ENCODE measurements at places on chromosomes 12 and 14.

GRCh38 chr14:43621282-43621681 lies 885.8 kb downstream of the FSCB start:
- DNase-seq: no peak

DNA sequence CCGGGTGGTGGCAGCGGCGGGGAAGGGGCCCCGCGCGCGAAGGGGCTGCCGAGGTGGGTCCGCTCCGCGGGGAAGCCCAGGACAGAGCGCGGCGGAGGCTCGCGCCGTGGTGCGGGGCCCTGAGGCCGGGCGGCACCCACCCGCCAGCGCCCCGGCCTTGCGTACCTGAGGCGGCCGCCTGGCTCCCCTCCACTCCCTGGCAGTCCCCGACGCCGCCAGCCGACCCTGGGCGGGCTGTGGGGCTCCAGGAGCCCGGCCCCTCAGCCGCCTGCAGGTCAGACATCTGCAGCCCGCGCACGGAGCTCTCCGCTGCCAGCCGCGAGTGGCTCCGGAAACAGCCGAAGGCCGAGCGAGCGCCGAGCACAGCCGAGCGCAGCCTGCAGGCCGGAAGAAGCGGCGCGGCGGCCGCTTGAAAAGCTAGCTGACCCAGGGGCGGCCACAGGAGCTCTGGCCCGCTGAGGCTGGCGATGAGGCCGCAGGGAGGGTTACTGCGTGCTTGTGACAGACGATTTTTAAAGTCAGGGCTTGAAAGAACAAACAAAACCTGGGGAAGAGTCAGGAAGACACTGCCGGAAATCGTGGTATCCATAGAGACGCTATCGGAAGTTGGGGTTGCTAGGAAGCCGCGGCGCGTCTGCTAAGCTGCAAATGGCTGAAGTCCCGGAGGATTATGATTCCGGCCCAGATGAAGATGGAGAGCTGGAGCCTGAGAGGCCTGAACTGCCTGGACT lies at the start of the genes SAMD15 and TMED8:
Gene SAMD15 (plus strand): TSS at position 609 of the 731 bp plus-strand sequence. CDS start 40 bp downstream, at position 649.
Gene TMED8 (minus strand): TSS at position 324 of the 731 bp plus-strand sequence. CDS start 41 bp downstream, at position 283.
- DNase-seq: peak; percentile 92

DNA sequence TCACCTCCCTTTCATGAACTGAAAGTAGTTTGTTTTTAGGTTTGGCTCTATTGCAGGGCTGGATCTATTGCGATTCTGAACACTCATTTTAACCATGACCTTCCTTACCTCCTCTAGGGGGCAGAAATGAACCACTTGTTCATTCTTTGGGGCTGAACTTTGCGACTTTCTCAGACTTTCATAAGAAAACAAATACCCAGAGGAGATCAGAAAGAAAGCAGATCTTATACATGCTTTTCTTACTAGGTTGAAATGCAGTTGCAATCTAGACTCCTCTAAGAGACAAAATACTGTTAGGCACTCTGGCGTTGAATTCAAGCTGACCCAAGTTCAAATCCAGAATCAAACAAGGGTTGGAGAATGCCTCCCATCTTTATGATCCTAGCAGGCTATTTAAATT lies 32.6 kb upstream of the PLEKHG3 start:
- peak; percentile 68 for DNase-seq

DNA sequence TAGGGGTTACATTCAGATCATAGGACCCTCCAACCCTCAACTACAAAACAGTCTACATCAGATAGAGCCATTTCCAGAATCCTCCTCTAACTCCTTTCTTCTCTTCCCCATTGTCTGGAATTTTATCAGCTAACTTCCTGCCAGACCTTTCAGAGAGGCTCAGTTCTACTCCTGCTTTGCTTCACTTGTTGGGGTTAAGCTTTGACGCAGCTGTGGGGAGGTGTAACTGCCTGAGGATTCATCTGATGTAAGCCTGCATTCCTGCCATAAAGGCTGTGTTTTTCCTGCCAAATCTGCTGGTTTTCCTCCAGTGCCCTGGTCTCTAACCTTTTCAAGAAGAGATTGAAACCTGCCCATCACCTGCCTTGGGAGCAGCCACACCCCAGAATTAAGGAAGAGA lies 16.9 kb downstream of the DHRS2 start:
- no peak for DNase-seq

DNA sequence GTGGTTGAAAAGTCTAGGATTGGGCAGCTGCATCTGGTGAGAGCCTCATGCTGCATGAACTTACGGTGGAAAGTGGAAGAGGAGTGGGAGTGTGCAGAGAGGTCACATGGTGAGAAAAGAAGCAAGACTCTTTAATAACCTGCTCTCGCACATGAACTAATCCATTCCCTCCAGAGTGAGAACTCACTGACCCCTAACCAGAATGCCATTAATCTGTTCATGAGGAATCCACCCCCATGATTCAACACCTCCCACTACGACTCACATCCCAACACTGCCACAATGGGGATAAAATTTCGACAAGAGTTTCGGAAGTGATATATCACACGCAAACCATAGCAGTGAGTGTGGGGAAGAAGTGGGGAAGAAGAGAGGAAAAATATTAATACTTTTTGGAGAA lies 377.4 kb downstream of the NAV3 start:
- DNase-seq: no peak

DNA sequence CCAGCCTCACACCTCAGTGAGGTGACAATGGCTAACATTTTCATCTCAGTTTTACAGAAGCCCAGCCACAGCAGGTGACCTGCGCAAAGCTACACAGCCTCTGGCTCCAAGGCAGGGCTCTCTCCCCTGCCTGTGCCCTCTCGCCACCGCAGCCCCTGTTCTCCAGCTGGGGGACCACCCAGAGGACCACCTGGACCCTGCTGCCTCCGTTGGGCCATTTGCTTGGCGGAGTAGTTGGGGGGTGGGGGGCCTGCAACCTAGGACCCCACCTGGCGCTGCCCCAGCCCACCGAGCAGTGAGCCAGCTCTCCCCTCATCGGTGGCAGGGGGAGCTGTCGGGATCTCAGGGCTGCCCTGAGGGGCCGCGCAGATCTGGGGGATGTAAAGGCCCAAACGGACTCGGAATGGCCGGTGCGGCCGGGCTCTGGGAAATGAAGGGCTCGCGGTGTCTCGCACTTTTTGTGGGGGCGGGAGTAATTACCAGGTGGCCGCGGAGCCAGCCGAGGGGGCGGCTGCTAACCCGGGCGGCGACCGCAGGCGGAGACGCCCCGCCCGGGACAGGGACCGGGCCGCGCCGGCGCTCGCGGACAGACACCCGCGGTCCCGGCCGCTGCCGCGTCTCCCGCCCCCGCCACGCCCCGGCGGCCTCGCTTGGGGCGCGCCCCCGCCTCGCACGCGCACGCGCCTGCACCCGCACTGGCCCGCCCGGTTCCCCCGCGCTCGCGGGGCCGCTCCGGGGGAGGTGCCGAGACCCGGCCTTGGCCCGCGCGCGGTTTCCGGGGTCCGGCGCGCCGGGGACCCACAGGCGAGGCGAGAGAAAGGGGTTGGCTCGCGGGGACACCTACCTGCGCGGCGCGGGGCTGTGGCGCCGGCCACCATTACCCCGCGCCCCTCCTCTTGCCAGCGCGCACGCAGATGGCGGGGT lies 8.6 kb upstream of the GPR68 start:
- peak; percentile 66 for DNase-seq

- DNase-seq: peak; percentile 93
Measured at GRCh38 chr12:124928095-124928911, 13.9 kb upstream of the UBC start.

- no peak for DNase-seq
Measured at GRCh38 chr14:77364146-77364545, 12.7 kb downstream of the TMED8 start.

DNA sequence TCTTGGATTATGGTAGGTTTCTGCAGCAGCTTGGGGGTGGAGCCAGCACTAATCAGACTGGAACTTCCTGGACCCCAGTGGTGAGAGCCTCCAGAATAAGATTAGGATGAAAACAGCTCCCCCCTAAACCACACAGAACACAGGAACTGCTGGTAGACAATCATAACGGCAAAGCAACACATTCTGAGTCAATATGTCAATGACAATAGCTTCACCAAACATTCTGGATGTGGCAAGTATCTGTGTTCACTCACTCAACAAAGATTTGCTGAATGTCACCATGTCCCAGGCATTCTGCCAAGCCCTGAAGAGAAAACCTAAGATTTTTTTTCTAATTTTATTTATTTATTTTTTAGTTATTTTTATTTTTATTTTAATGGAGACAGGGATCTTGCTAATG lies 65.2 kb downstream of the LRRC74A start:
- no peak for DNase-seq

- no peak for DNase-seq
Measured at GRCh38 chr12:105980533-105980932, 158.2 kb downstream of the NUAK1 start.

- DNase-seq: no peak
Measured at GRCh38 chr12:93427779-93428564, 13.8 kb downstream of the UBE2N start.

GRCh38 chr12:128891856-128892255 lies 38.6 kb downstream of the GLT1D1 start:
- no peak for DNase-seq

- no peak for DNase-seq
Measured at GRCh38 chr12:116441292-116441691, 117.9 kb upstream of the MAP1LC3B2 start.

- no peak for DNase-seq
Measured at GRCh38 chr14:101875727-101876554, 88.4 kb upstream of the DYNC1H1 start.

GRCh38 chr12:131511391-131511802 lies 199.5 kb upstream of the SFSWAP start:
- no peak for DNase-seq
